ENCODE measurements at places on chromosomes 3 and 15.
A peak's percentile ranks its signal among the peaks of the same experiment; 100 is the strongest.

- DNase-seq, result peak; percentile 2
Measured at GRCh38 chr3:69368129-69368741, 17.7 kb downstream of the FRMD4B start.

DNA sequence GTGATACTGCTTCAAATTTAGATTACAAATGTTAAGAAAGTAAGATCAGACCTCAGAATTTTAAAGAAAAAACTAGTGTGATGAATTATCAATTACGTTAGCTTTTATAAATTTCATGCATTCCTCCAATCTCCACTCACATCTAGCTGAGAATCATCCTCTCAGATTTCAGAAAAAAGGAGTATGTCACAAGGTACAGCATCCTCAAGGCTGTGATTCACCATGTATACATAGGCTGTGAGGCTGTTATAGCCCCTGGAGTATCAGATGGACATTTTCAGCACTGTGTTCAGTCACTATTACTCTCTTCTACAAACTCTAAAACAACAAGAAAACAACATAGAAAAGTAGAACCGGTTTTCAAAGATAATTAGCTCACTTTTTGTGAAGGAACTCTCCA is 214.4 kb downstream of the PCCB start:
- DNase-seq, result no peak

DNA sequence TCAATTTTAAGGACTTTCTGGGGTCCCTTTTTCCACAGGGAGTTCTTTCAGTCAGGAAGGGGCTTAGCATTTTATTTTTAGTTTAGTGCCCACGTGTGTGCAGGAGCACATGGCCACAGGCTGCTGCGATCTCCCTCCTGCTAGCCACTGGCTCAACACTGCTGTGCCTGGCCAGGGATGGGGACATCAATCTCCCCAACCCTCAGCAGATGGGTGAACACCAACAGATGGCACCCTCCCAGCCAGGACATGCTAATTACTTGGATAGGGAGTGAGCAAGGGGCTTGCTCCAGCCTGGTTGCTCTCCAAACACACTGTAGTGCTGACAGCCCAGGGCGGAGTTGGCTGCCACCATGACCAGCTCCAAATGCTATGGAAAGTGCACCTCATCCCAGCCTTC is 7.4 kb upstream of the RIOX2 start:
- DNase-seq, result no peak

- no peak for DNase-seq
Measured at GRCh38 chr15:76253691-76254473, 57.4 kb downstream of the ETFA start.

DNA sequence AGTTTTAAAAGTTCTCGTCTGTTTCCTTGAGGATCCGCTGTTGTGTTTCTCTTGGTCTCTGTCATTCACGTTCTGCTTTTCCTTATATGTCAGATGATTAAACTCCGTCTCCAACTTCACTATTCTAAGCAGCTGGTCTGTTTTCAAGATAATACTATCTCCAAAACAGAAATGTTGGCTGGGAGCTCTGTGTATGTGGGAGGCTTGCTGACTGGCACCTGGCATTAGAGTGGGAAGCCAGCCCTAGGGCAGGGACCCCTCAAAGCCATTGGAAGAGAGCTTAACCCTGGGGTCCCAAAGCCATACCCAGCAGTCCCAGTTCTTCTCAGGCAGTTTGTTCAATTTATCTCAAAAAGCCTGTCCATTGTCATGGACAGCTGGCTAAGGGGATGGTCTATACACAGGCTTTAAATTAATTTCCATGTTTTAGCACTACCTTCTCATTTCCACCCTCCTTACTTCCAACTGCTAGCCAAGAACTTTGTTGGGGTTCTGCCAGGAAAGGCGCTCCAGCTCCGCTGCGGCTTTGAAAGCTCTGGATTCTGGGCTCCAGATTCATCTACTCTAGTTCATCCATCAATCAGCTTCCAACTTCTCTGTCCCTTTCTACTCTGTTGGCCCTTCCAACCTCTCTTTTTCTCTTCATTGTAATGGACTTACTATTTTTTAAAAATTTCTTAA is 9.2 kb downstream of the BTBD1 start:
- no peak for DNase-seq

- no peak for DNase-seq
Measured at GRCh38 chr3:36399933-36400332, 19.6 kb downstream of the STAC start.

GRCh38 chr3:153372326-153372725 is 210.3 kb downstream of the RAP2B start:
- DNase-seq, result no peak

GRCh38 chr3:52934630-52935530 is 37.5 kb upstream of the STIMATE start:
- DNase-seq, result peak; percentile 67

- no peak for DNase-seq
Measured at GRCh38 chr15:38861108-38861507, 296.5 kb upstream of the RASGRP1 start.

GRCh38 chr15:97026781-97027180 is 696.3 kb downstream of the NR2F2 start:
- no peak for DNase-seq

GRCh38 chr3:159600291-159600690 is 388.3 kb upstream of the IL12A start:
- no peak for DNase-seq

DNA sequence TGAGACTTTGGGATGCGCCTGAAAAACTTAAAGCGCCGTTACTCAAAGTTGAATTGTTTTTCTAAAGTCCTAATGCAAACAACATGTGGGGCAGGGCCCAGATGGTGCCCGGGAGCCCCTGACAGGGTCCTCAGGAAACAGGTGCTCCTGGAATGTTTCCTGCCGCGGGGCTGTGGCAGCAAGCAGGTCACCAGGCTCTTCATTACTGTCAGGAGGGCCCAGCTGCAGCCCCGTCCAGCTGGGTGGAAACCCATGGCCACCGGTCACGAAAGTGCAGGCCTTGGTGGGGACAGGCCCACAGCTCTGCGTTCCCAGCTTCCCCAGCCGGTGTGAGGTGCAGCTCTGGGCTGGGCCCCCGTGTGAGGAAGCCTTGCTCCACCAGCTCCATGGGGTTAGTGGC is 63.9 kb upstream of the GATA2 start:
- DNase-seq, result no peak

- DNase-seq, result peak; percentile 39
Measured at GRCh38 chr3:148998715-148999423, 7.5 kb downstream of the GYG1 start.

GRCh38 chr3:28972921-28973320 is 307.9 kb upstream of the RBMS3 start:
- no peak for DNase-seq

GRCh38 chr3:177487635-177488186 is 290.4 kb upstream of the TBL1XR1 start:
- DNase-seq, result no peak

GRCh38 chr15:84811151-84811550 is 6.0 kb upstream of the ALPK3 start:
- DNase-seq, result no peak
